ENCODE measurements at places on chromosomes 2 and 18.
A peak's percentile ranks its signal among the peaks of the same experiment; 100 is the strongest.

DNA sequence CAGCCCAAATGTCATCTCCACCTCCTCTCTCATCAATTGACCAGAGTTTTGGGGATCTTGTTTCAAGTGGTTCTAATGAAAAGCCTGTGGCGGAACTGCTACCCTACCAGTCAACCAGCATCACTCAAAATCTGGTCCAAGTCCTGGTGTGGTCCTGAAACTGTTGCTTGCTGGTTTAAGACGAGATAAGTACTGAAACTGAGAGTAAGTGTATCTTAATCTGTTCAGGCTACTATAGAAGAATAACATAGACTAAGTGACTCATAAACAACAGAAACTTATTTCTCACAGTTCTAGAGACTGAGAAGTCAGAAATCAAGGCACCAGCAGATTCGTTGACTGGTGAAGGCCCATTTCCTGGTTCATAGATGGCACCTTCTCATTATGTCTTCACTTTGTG is 879 bp upstream of the GALNT5 start:
- no peak for DNase-seq
- H3K4me3 ChIP-seq, result no peak overlapping the region
- H3K4me1 ChIP-seq, result no peaks in the 10 kb centered on the region
- H3K36me3 ChIP-seq, result no peaks in the 10 kb centered on the region

DNA sequence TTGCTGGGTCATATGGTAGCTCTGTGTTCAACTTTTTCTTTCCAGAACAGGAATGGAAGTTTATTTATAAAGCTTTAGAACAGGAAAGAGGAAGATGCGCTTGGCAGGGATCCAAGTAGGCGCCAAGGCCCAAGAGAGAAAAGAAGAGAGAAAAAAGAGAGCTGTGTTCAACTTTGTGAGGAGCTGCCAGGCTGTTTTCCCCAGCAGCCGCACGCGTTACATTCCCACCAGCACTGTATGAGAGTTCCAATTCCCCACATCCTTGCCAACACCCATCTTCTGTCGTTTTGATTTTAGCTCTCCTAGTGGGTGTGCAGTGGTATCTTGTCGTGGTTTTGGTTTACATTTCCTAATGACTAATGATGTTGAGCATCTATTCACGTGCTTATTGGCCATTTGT is 51.4 kb downstream of the KCNF1 start:
- no peaks in the 10 kb centered on the region for H3K27me3 ChIP-seq
- H3K4me1 ChIP-seq, result no peaks in the 10 kb centered on the region
- no peak for DNase-seq

DNA sequence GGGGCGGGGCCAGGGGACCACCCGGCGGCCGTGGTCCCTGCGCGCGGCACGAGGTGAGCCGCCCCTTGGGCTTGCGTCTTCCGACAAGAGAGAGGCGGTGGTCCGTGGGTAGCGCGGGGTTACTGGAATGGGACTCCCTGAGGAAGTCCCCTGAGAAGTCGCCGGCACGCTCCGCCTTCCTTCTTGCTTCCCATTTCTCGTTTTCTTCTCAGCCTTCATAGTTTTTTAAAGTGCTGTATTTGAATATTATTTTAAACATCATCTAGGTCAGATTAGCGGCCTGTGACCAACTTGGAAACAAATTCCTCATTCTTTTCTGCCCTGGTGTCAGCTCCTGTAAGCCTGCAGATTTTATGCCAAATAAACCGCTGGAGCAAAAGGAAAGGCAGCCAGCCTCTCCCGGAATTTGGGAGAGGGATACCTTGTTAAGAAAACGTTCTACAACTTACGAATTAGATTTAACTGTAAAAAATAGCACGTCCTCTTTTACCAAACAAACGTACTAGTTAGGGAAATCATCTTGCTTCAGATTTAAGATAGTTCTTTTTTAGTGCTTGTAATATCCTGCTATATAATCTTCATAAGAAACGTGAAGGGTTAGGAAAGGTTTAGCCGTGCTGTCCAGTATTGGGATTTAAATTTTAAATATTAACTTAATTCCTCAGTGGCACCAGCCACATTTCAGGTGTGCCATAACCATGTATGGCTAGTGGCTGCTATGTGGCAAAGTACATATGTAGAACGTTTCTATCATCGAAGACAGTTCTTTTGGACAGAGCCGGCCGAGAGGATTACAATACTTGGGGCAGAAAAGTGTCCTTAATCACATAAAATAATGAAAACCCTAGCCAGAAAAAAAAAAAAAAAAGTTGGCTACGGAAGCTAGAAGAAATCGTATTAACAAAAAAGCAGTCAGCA is 628 bp upstream of the PTPN2 start:
- peaks cover 37% of the 10 kb centered on the region for H3K4me1 ChIP-seq
- peak overlapping the region; percentile 99 for H3K27ac ChIP-seq
- H3K36me3 ChIP-seq, result no peaks in the 10 kb centered on the region
- H3K4me3 ChIP-seq, result peak overlapping the region; percentile 27
- H3K27me3 ChIP-seq, result no peaks in the 10 kb centered on the region

DNA sequence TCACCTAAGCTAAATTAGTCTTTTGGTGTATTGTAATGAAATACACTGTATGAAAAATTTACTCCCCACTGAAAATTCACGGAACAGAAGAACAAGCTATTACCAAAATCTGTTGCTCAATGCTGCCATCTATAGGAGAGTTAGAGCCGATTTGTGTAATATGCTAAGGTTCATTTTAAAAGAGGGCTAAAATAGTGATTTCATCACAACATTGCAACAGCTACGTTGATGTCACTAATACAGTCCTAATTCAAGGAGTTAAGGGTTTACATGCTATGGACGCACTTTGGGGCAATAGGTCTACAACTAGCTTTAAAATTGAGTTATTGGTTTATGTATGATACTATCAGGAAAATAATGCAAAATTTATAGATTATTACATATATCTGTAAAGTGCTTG is 3.0 kb upstream of the IRS1 start:
- H3K4me3 ChIP-seq, result no peak overlapping the region
- H3K27ac ChIP-seq, result no peak overlapping the region
- peaks cover 32% of the 10 kb centered on the region for H3K4me1 ChIP-seq

- no peaks in the 10 kb centered on the region for H3K27me3 ChIP-seq
- DNase-seq, result no peak
- no peak overlapping the region for H3K4me3 ChIP-seq
These were observed 31.8 kb downstream of the MBD5 start for GRCh38 chr2:148052687-148053086.

DNA sequence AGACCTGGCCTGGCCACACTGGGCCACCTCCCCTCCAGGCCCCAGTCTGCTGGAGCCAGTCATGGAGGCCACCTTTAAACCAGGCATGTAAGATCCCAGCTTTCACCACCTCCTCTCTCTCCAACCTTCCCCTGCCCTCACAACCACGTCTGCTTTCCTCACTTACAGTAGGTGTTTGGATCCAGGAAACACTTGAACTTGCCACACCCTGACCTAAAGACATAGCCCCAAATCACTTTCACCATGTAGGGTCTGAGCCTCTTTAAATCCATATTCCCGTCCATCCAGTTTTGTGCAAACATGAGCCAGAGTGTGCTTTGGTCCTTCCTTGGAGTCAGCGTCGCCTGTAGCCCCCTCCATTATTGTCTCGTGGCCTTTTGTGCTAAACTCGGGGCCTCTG is 66.8 kb downstream of the NRP2 start:
- no peak overlapping the region for H3K27ac ChIP-seq
- no peak overlapping the region for H3K4me3 ChIP-seq
- H3K27me3 ChIP-seq, result no peaks in the 10 kb centered on the region
- H3K36me3 ChIP-seq, result no peaks in the 10 kb centered on the region
- no peak for DNase-seq

GRCh38 chr2:240248721-240249422 is 108.4 kb upstream of the OTOS start:
- no peaks in the 10 kb centered on the region for H3K36me3 ChIP-seq
- no peak for DNase-seq
- H3K4me3 ChIP-seq, result no peak overlapping the region

DNA sequence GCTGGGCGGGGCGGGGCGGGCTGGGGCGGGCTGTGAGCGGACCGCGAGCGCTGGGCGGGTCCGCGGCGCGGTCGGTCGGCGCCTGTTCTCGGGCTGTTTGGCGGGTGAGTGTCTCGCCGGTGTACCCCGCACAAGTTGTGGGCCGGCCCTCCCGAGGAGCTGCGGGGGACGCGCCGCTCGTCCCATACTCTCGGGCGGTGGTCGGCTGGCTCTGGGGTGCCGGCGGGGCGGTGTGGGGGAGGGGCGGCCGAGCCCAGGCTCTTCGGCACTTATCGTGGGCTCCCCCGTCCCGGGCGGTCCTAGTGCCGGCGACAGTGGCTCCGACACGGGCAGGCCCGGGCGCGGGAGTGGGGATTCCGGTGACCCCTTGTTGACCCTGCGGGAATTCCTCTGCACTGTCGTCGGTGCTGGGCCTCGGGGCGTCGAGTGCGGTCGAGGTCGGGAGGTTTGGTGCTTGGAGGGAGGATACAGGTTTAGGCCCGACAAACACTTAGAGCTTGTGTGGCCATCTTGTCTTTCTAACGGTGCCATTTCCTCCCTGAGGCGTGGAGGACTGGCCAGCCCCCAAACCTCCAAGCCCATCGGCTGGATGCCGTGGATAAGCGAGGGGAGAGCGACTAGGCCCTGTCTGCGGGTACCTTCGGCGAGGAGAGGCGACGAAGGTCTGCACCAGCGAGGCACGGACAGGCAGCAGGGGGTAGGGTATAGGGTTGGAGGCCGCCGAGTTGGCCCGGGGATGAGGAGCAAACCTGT is at the start of gene SEPTIN2:
Gene SEPTIN2, plus strand, starts transcription at position 47 of the 753 bp plus-strand sequence. CDS start 8,308 bp downstream, outside the sequence.
- H3K4me1 ChIP-seq, result peaks cover 59% of the 10 kb centered on the region
- H3K27ac ChIP-seq, result peak within 1 kb of the TSS; percentile 99
- no peak for DNase-seq
- H3K4me3 ChIP-seq, result peak within 1 kb of the TSS; percentile 63
- no peaks in the 10 kb centered on the region for H3K27me3 ChIP-seq

- no peaks in the 10 kb centered on the region for H3K27me3 ChIP-seq
- H3K27ac ChIP-seq, result peak overlapping the region; percentile 95
- no peaks in the 10 kb centered on the region for H3K36me3 ChIP-seq
- peak; percentile 34 for DNase-seq
- peaks cover 42% of the 10 kb centered on the region for H3K4me1 ChIP-seq
- peak overlapping the region; percentile 53 for H3K4me3 ChIP-seq
These were observed 1.7 kb downstream of the RTN4 start for GRCh38 chr2:55048508-55049042.

GRCh38 chr2:29187926-29188325 is 72.7 kb downstream of the CLIP4 start:
- no peak overlapping the region for H3K4me3 ChIP-seq
- H3K36me3 ChIP-seq, result no peaks in the 10 kb centered on the region
- H3K27ac ChIP-seq, result no peak overlapping the region
- H3K4me1 ChIP-seq, result no peaks in the 10 kb centered on the region
- no peaks in the 10 kb centered on the region for H3K27me3 ChIP-seq
- no peak for DNase-seq

GRCh38 chr2:205193836-205194228 is 488.5 kb upstream of the NRP2 start:
- H3K4me1 ChIP-seq, result no peaks in the 10 kb centered on the region
- H3K36me3 ChIP-seq, result no peaks in the 10 kb centered on the region
- no peak overlapping the region for H3K27ac ChIP-seq
- no peaks in the 10 kb centered on the region for H3K27me3 ChIP-seq
- no peak overlapping the region for H3K4me3 ChIP-seq
- no peak for DNase-seq

DNA sequence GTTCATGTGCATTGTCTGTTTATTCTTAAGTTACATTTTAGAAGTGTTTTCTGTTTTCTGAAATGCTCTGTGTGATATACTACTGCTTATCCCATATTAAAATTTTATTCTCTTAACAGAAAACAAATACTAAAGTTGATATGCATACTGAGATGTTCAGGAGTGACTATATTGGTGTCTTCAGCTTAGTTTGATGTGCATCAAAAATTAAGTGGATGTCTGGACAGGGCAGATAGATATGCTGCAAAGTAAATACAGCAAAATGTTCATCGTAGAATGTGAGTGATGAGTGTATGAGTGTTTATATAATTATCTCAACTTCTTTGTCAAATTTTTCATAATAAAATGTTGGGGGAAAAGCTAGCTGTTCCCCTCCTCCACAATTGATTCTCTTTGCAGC is 13.2 kb downstream of the VAPA start:
- H3K27ac ChIP-seq, result no peak overlapping the region
- H3K36me3 ChIP-seq, result no peaks in the 10 kb centered on the region
- H3K4me3 ChIP-seq, result no peak overlapping the region
- peaks cover 90% of the 10 kb centered on the region for H3K4me1 ChIP-seq
- H3K27me3 ChIP-seq, result no peaks in the 10 kb centered on the region
- DNase-seq, result no peak

DNA sequence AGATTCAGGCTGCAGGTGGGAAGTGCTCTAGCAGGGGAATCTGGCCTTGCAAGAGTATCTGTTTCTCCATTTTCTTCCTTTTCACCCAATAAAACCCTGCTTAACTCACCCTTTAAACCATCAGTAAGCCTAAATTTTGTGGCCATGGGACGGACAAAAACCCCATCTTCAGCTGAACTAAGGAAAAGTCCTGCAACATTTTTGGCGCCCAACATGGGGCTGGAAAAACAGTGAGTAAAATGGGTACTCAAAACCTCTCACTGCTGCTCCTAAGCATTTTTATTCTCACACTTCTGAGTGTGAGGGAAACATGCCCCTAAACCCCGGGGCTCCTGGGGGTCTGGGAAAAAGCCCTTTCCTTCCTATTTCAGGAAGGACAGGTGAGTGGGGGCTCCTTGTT is 414.3 kb downstream of the ZNF804A start:
- H3K27ac ChIP-seq, result no peak overlapping the region
- no peaks in the 10 kb centered on the region for H3K36me3 ChIP-seq
- no peak for DNase-seq
- no peaks in the 10 kb centered on the region for H3K4me1 ChIP-seq
- H3K4me3 ChIP-seq, result no peak overlapping the region
- no peaks in the 10 kb centered on the region for H3K27me3 ChIP-seq

DNA sequence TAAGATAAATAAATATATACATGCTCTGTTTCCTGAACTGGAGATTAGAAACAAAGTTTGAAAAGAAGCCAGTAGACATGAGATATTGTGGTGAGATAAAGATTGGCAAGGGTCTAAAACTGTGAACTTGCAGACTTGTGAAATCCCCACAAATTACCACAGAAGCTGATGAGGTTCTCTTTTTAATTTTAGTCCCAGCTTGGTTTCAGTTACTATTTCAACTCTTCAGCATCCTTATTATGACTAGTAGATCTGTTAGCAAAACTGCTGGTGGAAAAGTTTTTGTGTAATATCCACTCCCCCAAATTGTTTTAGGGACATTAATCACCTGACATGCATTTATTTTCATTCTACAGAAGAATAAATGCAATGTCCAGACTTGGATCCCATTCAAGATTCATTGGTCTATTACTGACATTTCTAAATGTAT is 20.8 kb downstream of the RASGRP3 start:
- H3K4me1 ChIP-seq, result peaks cover 3% of the 10 kb centered on the region
- no peak overlapping the region for H3K4me3 ChIP-seq
- DNase-seq, result no peak
- no peaks in the 10 kb centered on the region for H3K27me3 ChIP-seq
- no peak overlapping the region for H3K27ac ChIP-seq
- no peaks in the 10 kb centered on the region for H3K36me3 ChIP-seq

All from body of pancreas (tissue), 4 donors.